NCI-H146 (cell line): ENCODE measurements at places on chromosomes 2 and 18.
A peak's percentile ranks its signal among the peaks of the same experiment; 100 is the strongest.

- DNase-seq, result no peak
Observed at GRCh38 chr18:49646873-49647272, 85.0 kb downstream of the LIPG start.

DNA sequence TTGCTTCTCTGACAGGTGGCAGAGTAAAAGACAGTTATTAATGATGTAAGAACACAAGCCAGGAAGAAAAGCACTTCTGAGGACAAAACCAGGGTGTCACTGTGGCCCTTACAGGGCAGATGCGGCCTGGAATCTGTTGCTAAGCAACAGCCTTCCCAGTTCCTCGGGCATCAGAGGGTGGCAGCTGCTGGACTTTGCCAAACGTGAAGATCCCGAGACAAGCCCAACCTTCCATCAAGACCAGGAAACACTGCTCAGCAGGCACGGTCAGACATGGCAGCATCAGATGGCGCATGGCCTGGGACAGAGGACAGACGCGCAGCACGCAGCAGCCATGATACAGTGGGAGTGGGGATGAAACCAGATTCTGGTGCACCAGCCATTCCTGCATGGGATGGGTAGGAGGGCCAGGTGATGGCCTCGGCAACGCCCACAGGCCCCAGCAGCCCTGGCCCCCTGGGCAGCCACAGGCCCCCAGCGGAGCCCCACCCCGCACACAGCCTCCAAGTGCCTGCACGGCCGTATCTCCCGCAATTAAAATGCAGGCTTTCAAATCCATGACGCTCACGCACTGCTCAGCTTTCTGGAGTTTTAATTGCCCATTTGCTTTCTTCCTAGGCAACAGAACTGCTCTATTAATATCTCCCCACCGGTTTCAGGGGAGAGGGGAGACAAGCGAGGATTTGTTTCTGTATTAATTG, 89.0 kb downstream of the EIPR1 start:
- DNase-seq, result peak; percentile 53

GRCh38 chr2:201157694-201158093, 25.2 kb upstream of the CASP10 start:
- no peak for DNase-seq

DNA sequence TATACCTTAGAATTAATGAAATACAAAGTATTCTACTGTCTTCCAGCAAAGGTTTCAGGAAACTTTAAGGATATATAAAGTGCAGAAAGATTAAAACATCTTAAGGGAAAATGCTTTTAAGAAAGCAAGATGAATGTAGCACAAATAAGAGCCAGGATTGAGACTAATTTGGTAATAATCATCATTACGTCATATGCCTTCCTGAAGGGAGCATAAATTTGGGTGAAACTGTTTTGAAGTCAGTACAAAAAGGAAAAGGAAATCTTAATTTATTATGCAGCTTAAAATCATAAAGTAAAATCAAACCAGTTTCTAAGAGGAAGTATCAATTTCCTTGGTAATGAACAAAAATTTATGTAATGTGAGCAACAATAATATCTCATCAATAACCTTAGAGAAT, 221.7 kb downstream of the CTNNA2 start:
- no peak for DNase-seq

DNA sequence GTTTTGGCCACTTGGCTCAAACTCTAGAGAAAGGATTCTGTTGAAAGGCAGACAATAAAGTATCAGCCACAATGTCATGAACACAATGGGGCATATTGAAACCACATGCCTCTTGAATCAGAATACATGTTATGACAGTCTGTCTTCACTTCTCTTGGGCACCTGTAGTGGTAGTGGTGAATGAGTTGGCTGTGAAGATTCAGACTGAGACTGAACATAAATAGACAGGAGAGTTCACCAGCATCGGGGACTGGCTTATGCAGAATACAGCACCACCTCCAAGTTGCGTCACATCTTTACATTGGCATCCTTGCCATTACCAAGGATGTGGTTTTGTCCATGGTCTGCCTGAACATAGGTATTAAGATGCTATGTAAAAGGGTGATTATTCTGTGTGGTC, 336.8 kb downstream of the MYCN start:
- no peak for DNase-seq

GRCh38 chr2:61193670-61194561, 31.9 kb downstream of the C2orf74 start:
- no peak for DNase-seq

- no peak for DNase-seq
Observed at GRCh38 chr2:185738679-185739472, at the start of gene FSIP2. FSIP2 (plus strand) TSS chr2:185738804; CDS start chr2:185738895, 91 bp downstream.

- DNase-seq, result no peak
Observed at GRCh38 chr2:73859721-73860586, 31.2 kb downstream of the STAMBP start.

- DNase-seq, result no peak
Observed at GRCh38 chr2:54523324-54523959, 67.3 kb downstream of the SPTBN1 start.

DNA sequence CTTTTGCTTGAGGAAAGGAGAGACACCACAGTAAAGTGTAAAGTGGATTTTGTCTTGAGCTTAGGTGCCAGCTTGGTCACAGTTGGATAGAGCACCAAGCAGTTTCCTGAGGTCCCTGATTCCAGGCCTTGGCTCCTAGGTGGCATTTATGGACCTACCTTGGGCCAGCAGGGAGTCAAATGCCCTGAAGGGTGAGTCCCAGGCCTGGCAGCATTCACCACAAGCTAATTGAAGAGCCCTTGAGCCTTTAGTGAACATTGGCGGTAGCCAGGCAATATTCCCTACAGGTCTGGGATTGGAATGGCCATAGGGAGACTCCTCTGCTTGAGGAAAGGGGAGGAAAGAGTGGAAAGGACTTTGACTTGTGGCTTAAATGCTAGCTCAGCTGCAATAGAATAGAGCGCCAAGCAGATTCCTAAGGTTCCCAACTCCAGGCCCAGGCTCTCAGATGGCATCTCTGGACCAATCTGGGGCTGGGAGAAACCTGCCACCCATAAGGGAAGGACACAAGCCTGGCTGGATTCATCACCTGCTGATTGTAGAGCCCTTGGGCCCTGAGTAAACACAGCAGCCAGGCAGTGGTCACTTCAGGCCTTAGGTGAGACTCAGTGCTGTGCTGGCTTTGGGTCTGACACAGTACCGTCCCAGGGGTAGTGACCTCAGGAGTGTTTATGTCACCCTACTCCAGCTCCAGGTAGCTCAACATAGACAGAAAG, 137.5 kb upstream of the OTOS start:
- DNase-seq, result no peak

GRCh38 chr2:200403814-200404213, 97.3 kb downstream of the SPATS2L start:
- no peak for DNase-seq

DNA sequence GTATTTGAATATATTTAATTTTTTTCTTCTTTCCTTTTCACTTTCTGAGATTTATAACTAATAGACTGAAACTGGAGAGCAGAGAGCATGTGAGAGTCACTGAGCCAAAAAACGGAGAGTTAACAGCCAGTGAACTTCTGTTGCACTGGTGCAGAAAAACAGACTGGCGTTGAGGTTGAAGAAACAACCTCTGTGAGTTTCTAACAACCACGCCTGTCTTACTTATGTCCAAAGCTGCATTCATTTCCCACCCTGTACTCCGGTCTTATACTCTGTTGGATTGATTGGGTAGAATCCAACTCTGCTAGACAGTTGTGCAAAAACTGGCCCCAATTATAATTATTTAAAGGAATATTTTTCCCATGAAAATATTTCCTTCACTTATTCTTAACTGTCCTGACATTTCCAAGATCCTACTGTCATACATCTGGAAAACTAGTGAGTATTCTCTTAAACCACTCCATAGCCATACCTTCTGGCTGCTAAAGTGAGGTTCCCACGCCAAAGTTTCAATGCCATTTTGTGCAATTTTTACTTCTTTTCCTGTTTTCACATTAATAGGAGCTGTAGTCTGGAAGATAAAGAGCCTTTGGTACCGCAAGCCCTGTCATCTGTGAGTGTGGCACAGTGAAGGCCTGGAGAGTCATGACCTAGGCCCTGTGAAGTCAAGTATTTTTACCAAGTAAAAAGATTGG, 9.4 kb downstream of the CYP1B1 start:
- DNase-seq, result no peak

GRCh38 chr18:31652357-31652756, 32.0 kb downstream of the B4GALT6 start:
- DNase-seq, result no peak
